Stimulated activated CD8-positive, alpha-beta memory T cell treated with anti-CD3 and anti-CD28 coated beads, Interleukin-4, amount 100 ng/mL, for 4 hours (primary cell): ENCODE measurements at places on chromosomes 12 and 14.
A peak's percentile ranks its signal among the peaks of the same experiment; 100 is the strongest.

- no peak for DNase-seq
These were observed 36.9 kb upstream of the SLC2A3 start for GRCh38 chr12:7972734-7973456.

GRCh38 chr12:291153-291723 is 28.6 kb upstream of the SLC6A13 start:
- no peak for DNase-seq

DNA sequence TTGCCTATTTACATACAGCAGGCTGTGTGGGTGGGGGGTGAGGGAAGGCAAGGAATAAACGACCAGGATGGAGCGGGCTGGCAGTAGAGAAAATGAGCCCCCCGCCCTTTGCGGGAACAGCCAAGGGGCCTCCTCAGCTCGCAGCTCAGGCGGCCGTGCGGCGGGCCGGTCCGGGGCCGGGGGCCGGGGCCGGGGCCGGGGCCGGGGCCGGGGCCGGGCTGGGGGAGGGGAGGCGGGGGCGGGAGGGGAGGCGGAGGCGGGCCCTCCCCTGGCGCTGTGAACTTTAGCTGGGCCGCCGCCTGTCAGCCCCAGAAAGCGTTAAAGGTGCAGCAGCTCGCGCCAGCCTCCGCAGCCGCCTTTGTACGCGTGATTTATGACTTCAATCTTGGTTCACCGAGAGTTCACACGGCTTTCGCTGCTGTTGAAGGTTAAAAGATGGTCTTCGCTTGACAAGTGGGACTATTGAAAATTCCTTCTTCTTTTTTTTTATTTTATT is 28.8 kb downstream of the HOXC4 start:
- peak; percentile 22 for DNase-seq

DNA sequence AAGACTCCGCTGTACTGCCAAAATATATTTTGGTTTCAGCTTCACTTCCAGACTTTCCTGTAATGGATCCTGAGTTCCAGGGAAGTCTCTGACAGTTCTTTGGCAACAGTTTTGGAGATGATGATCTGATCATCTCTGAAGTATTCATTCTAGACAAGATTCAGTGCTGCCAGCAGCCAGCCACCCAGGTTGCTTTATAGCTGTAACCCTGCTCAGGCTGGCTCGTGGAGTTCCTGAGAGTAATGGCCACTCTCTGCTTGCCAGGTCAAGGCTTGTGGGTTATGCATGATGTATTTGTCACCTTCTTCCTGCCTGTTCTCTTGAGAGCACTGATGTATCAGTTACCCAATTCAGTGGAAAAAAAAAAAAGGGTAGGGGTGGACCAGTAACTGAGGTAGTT is 124.3 kb downstream of the PPHLN1 start:
- DNase-seq, result no peak

DNA sequence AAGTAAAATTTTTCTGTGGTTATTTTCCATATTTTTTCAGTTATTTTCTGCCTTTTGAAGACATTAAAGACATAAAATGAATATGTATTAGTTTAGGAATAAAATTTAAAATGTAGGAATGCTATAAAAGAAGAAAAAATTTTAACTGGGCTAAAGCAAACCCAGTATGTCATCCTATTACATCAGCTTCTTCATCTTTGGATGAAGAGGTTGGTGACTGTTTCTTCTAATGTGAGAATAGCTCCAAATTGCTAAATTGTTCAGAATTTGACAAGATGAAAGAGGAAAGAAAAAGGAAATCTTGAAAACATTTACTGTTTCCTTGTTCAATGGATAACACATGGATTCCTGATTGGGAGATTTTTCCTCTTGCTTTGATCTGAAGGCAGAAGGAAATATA is 52.7 kb upstream of the PZP start:
- no peak for DNase-seq

- DNase-seq, result no peak
These were observed 43.8 kb upstream of the PNMA1 start for GRCh38 chr14:73757876-73758391.

GRCh38 chr14:46734286-46734685 is 82.7 kb upstream of the RPL10L start:
- DNase-seq, result no peak

DNA sequence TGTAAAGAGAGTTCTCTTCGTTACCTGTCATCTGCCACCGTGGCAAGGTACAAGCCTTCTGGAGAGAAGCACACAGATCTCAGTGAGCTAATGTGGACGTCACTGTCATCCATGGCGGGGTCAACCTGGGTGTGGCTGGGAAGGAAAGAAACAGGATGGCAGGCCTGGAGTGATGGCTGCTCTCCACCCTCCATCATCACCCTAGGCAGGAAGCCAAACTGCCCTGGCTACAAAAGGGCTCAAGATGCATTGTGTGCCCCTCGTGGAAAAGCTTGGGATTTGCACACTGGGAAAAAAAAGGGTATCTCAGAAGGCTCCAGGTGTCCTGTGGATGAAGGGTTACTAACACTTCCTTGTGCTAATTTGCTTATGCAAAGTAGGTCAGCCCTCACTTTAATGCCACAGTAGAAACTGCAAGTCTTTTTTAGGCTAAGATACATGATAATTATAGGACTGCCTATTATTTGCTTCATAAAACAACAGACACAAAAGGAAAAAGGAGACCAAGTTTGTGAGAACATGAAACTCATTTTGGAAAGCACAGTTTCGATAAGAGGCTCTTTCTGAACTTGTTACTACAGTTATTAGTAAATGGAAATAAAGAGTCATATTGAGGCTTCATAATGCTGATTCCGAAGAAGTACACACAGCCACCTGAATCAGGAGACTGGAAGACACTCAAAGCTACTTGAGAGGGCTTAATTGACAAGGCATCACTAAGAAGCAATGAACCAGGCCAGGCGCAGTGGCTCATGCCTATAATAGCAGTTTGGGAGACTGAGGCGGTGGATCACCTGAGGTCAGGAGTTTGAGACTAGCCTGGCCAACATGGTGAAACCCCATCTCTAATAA is 18.9 kb downstream of the RFC5 start:
- no peak for DNase-seq

DNA sequence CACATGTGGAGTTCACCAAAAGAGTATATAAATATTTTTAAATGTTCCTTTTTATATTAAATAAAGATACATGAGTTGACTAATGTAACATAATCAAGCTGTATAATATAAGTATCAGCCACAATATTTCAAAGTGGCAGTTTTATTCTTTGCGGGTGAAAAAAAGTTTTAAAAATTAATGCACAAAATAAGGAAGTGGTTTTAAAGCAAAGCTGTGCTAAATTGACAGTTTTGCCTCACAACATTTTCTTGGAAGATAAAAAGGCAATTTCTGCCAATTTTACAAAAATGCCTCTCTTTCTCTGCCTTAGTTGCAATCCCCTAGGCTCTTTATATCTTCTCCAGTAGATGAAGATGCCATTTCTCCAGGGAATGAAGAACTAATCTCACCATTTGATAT is 719.1 kb downstream of the C12orf50 start:
- DNase-seq, result no peak

- DNase-seq, result no peak
These were observed 25.4 kb upstream of the ATXN2 start for GRCh38 chr12:111624540-111624939.

DNA sequence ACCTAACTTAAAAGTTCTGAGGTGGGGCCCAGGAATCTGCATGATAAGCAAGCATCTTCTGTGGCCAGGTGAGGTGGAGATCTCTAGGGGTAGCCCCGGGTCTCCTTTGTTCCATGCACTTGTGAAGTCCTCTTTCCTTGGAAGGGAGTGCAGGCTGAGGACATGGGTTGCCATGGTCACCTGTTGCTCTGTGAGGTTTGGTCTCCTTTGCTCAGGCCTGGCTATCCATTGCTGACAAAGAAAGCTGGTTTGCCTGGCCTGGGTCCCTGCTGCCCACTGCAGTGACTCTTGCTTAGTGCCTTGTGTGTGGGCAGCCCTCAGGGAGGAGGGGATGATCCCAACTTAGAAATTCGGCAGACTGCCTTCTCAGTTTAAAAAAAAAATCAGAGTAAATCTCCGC is 11.1 kb downstream of the NRXN3 start:
- DNase-seq, result no peak

- DNase-seq, result no peak
These were observed 35.7 kb upstream of the NCOR2 start for GRCh38 chr12:124603100-124603541.

DNA sequence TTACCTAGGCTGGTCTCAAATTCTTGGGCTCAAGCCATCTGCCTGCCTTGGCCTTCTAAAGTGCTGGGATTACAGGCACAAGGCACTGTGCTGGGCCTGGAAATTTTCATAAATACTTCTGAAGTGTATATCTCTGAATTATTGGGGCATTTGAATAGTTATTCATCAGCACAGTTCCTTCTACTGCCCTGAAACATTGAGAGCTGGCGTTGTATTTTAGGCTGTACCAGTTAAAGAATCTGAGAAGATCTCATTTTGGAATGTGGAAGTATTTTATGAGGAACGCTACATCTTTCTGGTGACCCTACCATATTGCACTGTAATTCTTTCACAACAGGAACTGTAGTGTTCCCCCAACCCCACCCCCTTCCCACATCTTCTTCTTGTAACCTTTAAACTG is 349.0 kb upstream of the RGS6 start:
- no peak for DNase-seq

DNA sequence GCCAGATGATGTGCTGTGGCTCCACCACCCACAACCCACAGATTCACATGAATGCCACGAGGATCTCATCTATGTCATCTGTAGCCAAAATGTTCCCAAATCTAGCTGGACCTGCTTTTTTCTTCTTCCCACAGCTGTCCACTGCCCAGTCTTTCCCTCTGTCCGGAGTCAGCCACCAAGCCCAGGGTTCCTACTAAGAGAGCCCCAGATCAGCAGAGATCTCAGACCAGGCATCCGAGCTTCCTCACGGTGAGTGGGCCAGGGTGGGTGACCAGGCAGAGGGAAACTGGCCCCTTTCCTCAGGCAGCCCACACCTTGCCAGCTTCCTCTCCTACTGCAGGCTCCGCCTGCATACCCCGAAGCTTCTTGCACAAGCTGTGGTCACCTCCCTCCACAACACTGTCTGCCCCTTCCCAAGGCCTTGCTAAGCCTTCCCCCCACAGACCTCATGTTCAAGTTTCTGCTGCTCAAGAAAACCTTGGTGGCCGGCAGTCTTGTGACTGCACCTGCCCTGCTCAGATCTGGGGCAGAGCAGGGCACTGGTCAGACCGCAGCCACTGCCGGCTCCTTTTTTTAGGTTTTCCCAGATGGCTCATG is 81.4 kb downstream of the ACTN1 start:
- no peak for DNase-seq

DNA sequence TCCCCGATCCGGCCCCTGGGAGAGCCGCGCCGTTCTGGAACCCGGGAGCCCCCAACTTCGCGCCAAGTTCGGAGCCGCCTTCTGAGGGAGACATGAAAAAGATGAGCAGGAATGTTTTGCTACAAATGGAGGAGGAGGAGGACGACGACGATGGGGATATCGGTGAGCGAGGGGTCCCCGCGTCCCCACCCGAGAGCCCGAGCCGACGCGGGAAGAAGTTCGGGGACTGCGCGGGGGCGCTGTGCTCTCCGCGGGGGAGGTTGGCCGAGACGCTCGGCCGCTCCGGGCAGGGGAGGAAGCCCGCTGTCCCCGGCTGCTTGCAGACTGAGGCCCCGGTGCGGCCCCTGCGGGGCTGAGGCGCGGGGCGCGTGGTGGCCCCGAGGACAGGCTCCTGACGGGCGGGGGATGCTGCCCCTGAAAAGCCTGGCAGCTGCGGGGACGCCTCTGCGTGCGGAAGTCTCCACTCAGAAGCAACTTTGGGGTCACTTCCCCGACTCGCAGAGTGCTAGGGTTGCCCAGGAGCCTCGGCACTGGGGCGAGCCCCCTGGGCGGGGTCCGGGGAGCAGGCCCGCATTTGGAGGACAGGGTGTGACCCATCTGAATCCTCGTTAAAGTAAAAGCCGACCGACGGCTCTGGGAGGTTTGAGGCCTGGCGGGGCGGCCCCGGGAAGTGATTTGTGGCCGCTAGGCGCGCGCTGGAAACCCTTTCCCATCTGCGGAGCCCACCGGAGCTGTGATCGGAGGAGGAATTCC is 511 bp downstream of the ANO6 start:
- DNase-seq, result peak; percentile 7

- no peak for DNase-seq
These were observed 135.0 kb downstream of the NCOR2 start for GRCh38 chr12:124432376-124432775.

- DNase-seq, result no peak
These were observed 52.0 kb downstream of the CRACR2A start for GRCh38 chr12:3700861-3701260.

DNA sequence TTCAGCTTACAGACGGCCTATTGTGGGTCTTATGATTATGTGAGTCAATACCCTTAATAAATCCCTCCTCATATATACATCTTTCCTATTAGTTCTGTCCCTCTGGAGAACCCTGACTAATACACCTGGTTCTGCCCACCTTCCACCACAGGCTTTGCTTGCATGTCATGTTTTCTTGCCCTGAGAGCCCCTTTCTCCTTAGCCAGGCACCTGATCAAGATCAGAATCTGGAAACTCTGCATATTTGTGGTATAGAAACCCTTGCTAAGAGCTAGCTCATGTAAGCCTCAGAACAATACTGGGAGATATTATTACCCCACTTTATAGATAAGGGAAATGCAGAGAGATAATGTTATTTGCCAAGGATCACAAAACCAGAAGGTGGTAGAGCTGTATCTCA is 52.9 kb upstream of the JDP2 start:
- DNase-seq, result no peak

DNA sequence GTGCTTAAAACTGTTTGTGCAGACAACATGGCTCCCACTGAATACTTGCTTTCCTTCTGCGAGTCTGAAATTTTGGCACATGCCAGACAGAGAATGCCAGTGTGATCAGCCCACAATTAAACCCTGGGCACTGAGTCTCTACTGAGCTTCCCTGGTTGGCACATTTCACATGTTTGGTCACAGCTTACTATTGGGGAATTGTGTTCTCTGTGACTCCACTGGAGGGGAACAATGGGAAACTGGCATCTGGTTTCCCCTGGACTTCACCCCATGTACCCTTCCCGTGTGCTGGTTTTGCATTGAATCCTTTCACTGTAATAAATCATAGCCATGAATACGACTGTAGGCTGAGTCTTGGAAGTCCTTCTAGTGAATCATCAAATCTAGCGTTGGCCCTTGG is 64.9 kb downstream of the EFCAB11 start:
- no peak for DNase-seq

DNA sequence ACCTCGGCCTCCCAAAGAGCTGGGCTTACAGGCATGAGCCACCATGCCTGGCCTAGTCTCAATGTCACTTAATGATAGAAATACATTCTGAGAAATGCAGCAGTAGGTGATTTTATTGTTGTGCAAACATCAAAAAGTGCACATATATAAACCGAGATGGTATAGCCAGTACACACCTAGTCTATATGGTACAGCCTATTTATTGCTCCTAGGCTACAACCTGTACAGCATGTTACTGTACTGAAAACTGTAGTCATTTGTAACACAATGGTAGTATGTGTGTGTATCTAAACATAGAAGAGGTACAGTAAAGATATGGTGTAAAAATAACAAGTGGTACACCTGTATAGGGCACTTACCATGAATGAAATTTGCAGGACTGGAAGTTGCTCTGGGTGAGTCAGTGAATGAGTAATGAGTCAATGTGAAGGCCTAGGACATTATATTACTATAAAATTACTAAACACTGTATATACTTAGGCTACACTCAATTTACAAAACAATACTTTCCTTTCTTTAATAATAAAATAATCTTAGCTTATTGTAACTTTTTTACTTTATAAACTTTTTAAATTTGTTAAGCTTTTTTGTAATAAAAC is 166.7 kb upstream of the SYT1 start:
- DNase-seq, result no peak
